ENCODE measurements at places on chromosomes 11 and 22.

GRCh38 chr22:50531962-50532674, 2.3 kb upstream of the TYMP start:
- no peak for DNase-seq

GRCh38 chr11:66701432-66702240, 23.9 kb upstream of the RBM4B start:
- DNase-seq: no peak

- no peak for DNase-seq
These were observed 24.5 kb upstream of the SESN3 start for GRCh38 chr11:95255251-95256145.

DNA sequence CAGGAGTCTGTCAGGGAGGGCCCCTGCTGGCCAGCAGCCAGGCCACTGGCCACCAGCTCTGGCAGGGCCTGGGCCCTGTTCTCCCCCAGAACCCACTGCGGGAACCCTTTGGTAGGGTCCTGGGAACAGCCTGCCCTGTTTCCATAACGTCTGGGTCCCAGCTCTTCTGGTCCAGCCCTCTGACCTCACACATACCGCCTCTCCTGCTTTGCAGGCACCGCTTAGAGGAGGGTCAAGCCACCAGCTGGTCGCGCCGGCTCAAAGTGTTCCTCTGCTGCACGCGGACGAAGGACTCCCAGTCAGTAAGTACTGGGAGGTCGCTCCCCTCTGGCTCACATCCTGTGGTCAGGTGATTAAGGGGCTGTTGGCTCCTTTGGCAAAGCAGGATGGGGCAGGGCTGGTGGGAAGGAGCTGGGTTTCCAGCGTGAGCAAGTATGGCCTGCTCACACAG, 26.6 kb upstream of the MYRF start:
- DNase-seq: no peak

GRCh38 chr11:1870721-1871466, 18.0 kb downstream of the LSP1 start:
- no peak for DNase-seq

GRCh38 chr11:898540-899190, 11.9 kb downstream of the CHID1 start:
- no peak for DNase-seq

DNA sequence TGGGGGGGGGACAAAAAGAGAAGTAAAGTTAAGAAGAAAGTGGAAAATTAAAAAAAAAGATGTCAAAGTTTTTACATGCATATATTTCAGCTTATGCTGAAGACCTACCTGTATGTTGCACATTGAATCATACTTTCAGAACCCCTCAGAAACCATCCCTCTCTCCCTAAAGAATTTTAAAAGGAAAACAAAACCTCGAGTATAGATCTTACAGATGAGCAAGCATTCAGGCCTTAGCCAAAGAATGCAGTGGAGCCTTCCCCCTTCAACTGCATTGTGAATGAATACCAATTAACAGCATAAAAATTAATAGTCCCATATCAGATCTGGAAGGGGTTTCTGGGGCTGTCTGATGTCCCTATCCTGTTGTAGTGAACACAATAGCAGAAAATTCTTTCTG, 16.3 kb downstream of the KDELR3 start:
- DNase-seq: no peak

GRCh38 chr11:79335681-79336080, 105.1 kb downstream of the TENM4 start:
- peak; percentile 31 for DNase-seq

- no peak for DNase-seq
These were observed 13.4 kb upstream of the ST14 start for GRCh38 chr11:130145975-130146776.

GRCh38 chr11:47468598-47469214, 19.8 kb upstream of the RAPSN start:
- DNase-seq: no peak

DNA sequence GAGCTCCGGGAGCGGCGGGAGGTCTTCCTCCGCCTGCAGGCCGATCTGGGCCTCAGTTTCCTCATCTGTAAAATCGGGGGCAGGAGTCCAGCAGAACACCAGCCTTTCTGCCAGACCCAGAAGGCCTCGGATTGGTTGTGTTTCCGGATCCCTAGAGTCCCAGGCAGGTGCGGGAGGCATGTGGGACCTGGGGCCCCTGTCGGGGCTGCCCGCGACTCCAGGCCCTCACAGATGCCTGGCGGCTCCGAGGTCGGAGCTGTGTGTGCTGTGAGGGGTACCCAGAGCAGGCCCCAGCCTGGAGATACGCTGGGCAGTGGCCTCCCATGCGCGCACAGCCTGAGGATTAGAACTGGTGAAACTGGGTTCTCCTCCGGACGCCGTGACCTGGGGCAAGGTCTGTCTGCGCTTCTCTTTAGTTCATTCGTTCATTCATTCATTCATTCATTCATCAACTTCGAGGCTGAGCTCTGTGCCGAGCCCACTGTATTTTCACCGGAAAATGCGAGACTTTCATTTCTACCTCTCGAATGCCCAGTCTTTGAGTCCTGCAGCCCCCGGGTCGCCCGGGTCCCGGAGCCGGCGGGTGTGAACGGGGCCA, 24.6 kb downstream of the FLRT1 start:
- no peak for DNase-seq
